ENCODE measurements at places on chromosomes 4 and X.
A peak's percentile ranks its signal among the peaks of the same experiment; 100 is the strongest.

- DNase-seq: no peak
Observed at GRCh38 chr4:109554971-109555370, 5.1 kb upstream of the MCUB start.

GRCh38 chr4:9875516-9875915, 94.1 kb downstream of the DRD5 start:
- no peak for DNase-seq

DNA sequence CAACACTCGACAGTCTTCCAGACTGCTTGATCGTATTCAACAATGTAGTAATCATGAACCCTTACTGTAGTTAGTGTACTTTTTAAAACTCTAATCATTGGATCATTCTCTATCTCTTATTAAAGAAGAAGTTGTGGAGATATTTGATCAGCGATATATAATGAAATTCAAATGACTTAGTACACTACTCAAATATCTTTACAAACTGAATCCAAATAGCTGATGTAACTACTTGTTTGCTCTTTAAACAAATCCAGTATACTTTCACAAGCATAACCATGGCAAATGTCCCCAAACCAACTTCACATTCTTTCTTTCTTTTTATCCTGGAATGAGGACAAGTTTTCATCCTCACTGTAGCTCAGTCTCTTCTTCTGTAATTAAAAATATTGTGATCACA, 1569.9 kb upstream of the ADGRL3 start:
- no peak for DNase-seq

DNA sequence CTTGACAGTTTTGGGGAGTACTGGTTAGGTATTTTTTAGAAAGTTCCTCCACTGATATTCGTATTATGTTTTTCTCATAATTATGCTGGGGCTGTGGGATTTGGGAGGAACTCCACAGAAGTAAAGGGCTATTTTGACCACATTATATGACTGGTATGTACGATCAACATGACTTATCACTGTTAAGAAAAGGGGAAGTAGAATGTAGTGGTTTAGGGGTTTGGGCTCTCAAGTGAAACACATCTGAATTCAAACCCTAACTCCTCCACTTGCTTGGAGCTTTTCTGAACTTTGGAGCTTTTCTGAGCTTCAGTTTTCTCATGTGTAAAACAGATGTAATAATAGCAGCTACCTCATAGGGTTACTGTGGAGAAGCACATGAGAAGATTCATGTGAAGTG, 96.4 kb upstream of the C1GALT1C1 start:
- DNase-seq: no peak

DNA sequence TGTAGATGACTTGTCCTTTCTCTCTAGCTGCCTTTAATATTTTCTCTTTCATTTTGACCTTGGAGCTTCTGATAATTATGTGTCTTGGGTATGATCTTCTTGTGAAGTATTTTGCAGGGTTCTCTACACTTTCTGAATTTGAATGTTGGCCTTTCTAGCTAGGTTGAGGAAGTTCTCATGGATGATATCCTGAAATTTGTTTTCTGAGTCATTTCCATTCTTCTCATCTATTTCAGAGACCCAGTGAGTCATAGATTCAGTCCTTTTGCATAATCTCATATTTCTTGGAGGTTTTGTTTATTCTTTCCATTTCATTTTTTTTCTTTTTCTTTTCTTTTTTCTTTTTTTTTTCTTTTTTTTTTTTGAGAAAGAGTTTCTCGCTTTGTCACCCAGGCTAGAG, 585.7 kb upstream of the PABPC4L start:
- DNase-seq: no peak

DNA sequence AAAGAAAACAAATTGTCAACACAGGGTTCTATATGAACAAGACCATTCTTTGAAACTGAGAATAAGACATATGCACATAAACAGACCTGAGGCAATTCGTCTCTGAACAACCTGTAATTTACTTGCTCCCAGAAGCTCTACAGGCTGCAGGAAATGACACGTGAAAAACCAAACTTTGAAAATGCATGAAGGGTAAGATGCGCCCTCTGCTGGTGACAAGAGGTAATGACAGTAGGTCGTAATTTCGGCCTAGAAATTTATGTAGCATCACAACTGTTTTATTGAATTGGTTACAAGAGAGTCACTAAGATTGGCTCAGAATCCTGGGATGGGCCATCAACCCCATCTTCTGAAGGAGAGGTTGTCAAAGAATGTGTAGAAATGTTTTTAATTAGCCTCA, 276.5 kb downstream of the PPP4R3C start:
- DNase-seq: peak; percentile 14

- no peak for DNase-seq
Observed at GRCh38 chr4:1318488-1319213, 28.4 kb upstream of the UVSSA start.

- DNase-seq: no peak
Observed at GRCh38 chrX:132433001-132433400, 55.8 kb downstream of the MBNL3 start.

GRCh38 chr4:87857789-87858188, 25.0 kb downstream of the MEPE start:
- DNase-seq: no peak

DNA sequence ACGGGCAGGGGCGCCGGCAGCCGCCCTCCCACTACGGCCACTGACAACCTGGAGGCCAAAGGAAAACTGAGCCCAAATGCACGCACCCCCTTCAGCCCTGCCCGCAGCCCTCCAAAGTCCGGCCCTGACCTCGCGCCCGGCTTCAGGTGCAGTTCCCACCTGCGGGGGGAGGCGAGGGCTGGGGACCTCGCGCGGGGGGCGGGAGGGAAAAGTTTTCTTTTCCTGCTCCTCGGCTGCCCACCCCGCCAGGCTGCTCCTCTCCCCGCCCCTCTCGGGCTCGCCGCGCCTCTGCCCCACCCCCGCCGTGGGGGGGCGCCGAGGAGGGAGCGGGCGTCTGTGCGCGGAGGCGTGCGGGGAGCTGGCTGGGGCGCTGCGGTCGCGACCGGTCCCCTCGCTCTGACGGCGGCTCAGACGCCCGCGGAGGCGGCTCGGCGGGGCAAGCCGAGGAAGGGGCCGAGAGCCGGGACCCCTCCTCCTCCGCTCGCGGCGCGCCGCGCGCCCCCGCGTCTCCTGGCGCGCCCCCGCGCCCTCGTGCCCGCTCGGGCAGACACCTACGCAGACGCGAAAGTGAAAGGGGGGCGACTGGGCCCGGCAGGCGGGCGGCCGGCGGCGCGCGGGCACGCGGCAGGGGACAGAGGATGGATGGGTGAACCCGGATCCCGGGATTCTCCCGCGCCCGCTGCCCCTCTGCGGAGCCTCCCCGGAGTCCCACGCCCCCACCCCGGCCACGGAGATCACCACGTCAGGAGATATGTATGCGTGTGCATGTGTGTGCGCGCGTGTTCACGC, 3.1 kb upstream of the NR3C2 start:
- DNase-seq: no peak

DNA sequence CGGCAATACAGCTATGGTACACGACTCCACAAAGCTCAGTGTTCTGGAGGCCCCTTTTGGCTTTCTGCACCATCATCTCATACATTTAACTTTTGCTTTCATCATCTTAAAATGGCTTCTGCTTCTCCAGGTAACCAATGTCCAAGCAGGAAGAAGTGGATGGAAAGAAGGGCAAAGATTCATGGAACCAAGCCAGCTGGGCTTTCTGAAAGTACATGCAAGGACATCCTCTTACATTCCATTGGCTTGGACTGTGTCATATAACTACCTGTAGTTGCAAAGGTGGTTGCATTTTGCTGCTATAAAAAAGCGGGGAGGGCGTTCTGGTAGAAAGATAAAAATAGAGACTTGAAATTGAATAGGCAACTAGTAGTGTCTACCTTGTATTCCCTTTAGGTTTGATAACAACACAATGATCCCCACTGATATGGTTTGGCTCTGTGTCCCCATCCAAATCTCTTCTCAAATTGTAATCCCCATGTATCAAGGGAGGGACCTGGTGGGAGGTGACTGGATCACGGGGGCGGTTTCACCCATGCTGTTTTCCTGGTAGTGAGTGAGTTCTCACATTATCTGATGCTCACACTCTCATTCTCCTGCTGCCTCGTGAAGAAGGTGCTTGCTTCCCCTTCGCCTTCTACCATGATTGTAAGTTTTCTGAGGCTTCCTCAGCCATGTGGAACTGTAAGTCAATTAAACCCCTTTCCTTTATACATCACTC, 6.7 kb upstream of the FHIP1A start:
- no peak for DNase-seq

GRCh38 chr4:6676722-6677558, 16.7 kb upstream of the S100P start:
- no peak for DNase-seq

- no peak for DNase-seq
Observed at GRCh38 chrX:39381422-39381821, 580.2 kb downstream of the MID1IP1 start.

DNA sequence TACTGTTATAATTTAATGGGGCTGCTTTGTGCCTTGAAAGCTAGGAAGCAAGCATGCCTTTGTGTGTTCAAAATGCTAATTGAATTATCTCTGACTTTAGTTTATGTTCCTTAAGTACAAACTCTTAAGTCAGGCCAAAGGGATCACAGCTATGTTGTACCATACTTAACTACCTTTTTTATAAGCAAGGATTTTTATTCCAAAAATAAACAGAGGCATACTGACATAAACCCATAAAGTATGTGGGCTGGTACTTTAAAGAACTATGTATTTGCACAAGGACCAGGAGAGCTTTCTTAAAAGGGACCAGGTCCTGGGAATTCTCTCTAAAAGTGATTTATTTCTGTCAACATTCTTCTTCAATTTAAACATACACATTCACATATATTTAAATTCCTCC, 57.8 kb upstream of the HCCS start:
- no peak for DNase-seq

DNA sequence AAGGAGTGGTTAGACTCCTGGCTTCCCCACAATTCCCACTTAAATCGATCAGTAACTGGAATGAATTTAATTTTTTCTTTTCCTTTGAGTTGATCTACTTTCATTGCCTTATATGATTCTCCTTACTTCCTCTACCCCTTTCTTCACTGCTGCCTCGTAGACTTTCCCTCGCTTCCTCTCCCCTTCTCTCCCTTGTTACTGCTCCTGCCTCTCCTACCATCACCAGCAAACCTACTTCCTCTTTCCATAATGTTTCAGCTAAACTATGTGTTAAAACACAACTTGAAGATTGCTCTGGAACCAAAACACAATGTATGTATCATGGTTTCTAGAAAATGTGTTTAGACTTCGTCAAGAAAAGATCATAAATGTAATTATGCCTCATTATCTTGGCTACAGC, 132.0 kb upstream of the TET2 start:
- DNase-seq: no peak

DNA sequence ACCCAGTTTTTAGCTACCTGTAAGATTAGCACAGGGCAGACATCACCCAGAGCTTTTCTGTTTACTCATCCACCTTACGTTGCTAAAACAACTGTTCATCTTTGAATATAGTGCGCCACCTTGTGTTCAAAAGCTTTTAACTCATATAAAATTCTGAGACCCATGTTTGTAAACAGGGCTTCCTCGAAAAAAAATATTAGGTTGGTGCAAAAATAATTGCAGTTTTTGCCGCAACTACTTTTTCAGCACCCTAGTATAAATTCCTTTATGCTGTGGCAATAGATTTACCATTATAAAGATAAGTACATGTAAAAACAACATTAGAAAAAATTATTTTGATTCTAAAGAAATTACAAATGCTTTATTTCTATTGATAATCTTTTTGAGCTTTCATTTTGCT, 147.9 kb downstream of the LRBA start:
- peak; percentile 76 for DNase-seq

GRCh38 chr4:1722551-1723118, 1.3 kb downstream of the TACC3 start:
- no peak for DNase-seq

- no peak for DNase-seq
Observed at GRCh38 chr4:57550198-57550597, 440.0 kb upstream of the IGFBP7 start.

DNA sequence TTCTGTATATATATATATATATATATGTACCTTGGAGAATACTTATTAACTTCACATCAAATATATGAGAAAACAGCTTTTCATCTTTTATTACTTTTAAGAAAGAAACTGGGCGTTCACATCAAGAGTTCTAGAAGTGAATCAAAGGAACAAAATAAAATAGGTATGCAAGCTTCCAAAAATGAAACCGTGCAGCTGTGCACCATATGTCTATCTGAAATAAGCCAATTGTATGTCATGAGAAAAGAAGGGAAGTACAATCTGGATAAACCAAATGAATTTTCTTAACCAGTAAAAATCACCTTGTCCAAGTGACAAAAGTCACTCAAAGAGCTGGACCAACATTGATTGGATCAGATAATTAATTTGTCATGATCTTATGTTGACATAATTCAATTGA, 405.4 kb upstream of the TECRL start:
- no peak for DNase-seq

DNA sequence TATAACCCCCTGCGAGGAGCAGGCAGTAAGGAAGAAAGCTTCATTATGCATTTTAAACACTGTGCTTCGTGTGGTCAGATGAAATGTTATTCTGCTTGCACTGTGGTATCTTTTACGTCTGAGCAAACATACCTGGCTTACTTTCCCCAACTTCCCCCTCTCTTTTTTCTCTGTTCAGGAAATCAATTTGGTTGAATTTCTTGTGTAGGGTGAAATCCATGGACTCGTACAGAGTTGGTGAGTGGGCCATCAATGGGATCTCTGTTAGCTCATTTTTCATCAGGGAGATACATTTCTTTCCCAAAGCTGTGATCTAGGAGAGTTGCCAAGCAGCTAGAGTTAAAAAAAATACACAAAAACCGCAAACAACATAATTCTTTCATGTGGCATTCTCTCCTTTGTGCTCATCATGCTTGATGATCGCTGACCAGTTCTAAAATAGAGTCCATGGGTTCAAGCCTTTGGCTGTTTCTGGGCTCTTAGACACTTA, 98.5 kb downstream of the FRAS1 start:
- DNase-seq: peak; percentile 45

- DNase-seq: peak; percentile 96
Observed at GRCh38 chr4:77036206-77036605, 39.6 kb downstream of the CCNI start.

DNA sequence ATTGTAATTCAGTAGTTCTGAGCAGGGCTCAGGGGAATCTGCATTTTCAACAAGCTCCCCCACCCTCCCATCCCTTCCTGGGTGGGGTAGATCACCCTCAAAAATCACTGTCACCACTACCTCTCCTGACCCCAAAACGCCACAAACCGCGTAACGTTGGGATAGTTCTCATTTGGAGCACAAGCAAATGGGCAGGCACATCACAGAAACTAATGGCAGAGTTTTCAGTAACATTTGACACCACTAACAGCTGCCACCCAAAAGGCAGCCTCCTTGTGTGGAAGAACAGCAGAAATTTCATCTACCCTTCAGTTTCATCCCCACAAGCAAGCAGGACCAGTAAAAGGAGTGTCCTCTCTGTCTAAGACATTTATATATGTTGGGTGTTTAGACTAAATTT, 132.7 kb downstream of the PALLD start:
- DNase-seq: no peak

Data from fibroblast of upper back skin (primary cell).